ENCODE measurements at places on chromosomes 1 and 21.

- peak; percentile 83 for DNase-seq
These were observed 92.1 kb downstream of the SYF2 start for GRCh38 chr1:25140073-25140797.

GRCh38 chr1:116569381-116569670 lies 1.5 kb downstream of the CD58 start:
- DNase-seq, result no peak

DNA sequence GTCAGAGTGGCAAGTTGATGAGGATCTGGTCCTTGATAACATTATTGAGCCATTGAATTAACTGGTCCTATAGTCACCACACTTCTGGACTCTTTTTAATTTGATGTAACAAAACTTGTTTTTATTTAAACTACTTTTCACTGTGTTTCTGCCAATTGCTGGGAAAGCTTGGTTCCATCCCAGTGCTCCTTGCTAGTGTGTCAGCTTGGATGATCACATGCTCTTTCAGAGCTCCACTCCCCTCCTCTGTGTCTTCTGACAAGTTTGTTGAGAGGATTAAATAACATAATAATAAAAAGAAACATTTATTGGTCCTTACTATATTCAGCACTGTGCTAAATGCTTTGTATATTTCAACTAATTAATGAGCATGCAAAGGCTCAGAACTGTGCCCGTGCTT lies 448.5 kb upstream of the B3GALT2 start:
- no peak for DNase-seq

DNA sequence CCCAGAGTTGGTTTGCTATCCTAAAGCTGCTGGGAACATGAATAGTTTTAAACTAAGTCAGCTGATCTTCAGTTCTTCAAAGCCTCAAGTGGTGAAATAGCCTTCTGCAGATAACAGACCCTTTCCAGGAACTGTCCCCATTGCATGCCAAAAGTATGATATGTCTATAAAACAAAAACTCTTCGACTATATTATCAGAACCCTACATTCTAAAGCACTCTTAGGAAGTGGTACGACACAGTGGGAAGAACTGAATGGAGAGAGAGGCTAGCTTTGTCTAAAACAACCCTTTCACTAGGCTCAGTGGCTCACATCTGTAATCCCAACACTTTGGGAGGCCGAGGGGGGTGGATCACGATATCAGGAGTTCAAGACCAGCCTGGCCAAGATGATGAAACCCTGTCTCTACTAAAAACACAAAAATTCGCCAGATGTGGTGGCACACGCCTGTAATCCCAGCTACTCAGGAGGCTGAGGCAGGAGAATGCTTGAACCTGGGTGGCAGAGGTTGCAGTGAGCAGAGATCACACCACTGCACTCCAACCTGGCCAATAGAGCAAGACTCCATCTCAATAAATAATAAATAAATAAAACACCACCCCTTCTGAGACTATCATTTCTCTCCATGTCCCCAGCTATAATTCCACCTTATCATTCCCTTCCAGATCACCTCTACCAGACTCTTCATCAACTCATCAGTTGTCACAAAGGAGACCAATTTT lies 2.2 kb upstream of the FRRS1 start:
- DNase-seq, result no peak

DNA sequence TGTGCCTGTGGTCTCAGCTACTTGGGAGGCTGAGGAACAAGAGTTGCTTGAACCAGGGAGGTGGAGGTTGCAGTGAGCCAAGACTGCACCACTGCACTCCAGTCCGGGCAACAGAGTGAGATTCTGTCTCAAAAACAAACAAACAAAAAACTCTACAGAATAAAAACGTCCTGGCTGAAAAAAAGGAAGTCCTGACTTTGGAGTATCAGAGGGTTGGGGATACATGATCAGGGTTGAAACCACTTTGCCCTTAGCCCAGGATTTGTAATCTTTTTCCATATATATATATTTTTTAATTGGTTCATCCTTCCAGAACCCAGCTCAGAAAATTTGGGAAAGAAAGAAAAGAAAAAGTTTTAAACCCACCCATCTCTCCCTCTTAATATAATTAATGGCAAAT lies 6.5 kb downstream of the THEM4 start:
- no peak for DNase-seq

DNA sequence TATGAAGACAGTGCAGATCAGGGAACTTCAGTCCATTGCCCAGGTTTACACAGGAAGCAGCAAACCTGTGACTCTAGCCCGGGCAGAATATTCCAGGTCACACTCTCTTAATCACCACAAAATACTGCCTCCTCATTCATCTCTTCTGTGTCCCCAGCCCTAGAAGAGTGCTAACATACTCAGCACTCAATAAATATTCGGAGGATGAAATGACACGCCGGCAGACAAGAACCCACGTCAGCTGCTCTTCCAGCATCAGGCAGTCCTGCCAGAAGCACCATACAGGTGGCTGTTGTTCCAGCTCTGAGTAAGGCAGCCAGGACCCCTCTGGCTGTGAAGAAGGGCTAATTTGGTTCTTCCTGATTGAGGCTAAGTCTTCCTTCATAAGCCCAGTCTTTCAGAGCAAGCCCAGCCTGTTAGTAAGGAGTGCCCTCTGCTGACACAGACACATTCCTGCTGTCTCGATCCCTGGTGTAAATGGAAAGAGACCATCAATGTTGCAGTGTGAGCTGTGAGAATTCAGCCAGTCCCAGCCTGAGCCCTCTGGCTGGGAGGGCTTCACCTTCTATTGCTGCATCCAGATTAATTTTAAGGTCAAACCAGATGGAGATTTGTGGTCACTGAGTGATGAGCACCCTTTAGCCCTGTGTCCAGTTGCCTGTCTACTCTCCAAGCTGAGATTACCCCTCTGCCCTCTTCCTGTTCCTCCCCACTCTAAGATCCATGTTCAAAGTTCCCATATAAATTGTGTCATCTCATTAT lies 45.0 kb upstream of the KIRREL1 start:
- DNase-seq, result no peak

- DNase-seq, result no peak
These were observed 18.0 kb downstream of the KIAA0319L start for GRCh38 chr1:35539073-35539823.

DNA sequence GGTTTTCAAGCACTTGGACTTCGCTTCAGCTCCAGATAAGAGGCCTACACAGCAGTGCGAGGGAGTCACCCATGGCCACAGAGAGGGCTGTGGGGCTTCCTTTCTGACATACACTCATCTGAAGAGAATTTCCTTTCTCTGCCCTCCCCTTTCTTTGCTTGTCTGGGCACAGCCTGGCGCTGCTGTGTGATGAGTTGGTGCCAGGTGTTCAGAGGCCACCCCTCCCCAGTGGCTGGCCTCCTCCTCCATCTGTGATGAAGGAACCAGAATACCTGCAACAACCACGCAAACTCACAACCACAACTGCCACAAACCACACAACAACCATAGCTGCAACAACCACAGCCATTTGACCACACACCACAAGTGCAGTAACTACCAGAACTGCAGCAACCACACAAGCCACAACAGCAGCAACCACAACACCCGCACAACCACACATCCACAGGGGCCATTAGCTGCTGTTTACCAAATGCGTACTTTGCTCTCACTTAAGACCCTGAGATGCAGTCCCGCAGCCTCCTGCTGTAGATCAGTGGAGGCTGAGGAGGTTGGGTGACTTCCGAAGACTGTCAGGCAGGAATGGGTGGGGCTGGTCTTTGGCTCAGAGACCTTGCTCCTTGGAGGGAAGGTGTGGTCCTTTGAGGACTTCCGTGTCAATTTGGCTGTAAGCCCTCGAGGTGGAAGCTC lies 71.1 kb downstream of the IER5 start:
- DNase-seq, result no peak

DNA sequence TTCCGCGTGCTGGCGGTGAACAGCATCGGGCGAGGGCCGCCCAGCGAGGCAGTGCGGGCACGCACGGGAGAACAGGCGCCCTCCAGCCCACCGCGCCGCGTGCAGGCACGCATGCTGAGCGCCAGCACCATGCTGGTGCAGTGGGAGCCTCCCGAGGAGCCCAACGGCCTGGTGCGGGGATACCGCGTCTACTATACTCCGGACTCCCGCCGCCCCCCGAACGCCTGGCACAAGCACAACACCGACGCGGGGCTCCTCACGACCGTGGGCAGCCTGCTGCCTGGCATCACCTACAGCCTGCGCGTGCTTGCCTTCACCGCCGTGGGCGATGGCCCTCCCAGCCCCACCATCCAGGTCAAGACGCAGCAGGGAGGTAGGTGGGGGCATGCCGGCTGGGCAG lies 58.8 kb upstream of the KDM4A start:
- no peak for DNase-seq

- no peak for DNase-seq
These were observed 44.8 kb upstream of the ARHGAP29 start for GRCh38 chr1:94282143-94282711.

DNA sequence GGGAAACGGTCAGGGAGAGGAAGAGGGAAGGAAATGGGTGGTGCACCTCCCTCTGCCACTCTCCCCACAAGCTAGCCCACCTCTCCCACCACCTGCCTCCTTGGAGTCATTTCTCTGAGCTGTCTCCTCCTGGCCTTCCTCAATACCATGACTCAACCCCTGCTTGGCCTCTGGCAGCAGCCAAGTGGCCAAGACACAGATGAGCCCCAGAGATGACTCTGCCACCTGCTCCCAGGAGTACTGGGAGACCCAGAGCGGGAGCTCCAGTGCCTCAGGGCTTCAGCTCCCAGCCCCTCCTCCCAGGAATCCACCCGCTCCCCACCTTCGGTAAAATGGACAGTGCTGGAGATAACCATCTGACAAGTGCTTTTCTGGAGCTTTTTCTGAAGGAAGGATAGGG lies 2.6 kb downstream of the S100A16 start:
- DNase-seq, result peak; percentile 52

DNA sequence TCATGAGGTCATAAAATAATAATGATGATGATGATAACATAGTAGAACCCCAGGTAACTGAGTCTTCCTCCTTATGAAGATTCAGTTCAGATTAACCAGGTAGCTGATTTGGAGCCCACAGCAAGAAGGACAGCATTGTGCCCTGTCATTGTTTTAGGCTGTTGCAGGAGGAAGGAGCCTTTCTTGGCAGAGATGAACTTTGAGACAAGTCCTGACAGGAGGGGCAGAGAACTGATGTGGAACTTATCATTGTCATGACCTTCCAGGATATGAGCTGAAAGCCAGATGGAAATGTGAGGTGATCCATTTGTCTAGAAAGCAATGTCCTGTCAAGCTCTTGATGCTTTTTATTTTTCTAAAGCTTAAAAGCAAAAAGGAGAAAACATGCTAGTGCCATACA lies 132.6 kb upstream of the COA6 start:
- no peak for DNase-seq

- no peak for DNase-seq
These were observed at the start of gene CCDC185 for GRCh38 chr1:223393275-223394214. Gene CCDC185 (plus strand): TSS chr1:223393415. CDS start chr1:223393476, 61 bp downstream.

- DNase-seq, result no peak
These were observed 44.6 kb upstream of the BCL9 start for GRCh38 chr1:147496571-147497210.

- no peak for DNase-seq
These were observed 66.6 kb downstream of the IFI44 start for GRCh38 chr1:78716186-78716585.

- DNase-seq, result no peak
These were observed 169.5 kb upstream of the USP24 start for GRCh38 chr1:55384637-55385036.

GRCh38 chr1:89934461-89934860 lies 60.4 kb upstream of the ZNF326 start:
- DNase-seq, result no peak

- DNase-seq, result no peak
These were observed 37.4 kb upstream of the CASZ1 start for GRCh38 chr1:10833630-10834557.

GRCh38 chr1:46342677-46343350 lies 2.2 kb downstream of the NSUN4 start:
- DNase-seq, result no peak

DNA sequence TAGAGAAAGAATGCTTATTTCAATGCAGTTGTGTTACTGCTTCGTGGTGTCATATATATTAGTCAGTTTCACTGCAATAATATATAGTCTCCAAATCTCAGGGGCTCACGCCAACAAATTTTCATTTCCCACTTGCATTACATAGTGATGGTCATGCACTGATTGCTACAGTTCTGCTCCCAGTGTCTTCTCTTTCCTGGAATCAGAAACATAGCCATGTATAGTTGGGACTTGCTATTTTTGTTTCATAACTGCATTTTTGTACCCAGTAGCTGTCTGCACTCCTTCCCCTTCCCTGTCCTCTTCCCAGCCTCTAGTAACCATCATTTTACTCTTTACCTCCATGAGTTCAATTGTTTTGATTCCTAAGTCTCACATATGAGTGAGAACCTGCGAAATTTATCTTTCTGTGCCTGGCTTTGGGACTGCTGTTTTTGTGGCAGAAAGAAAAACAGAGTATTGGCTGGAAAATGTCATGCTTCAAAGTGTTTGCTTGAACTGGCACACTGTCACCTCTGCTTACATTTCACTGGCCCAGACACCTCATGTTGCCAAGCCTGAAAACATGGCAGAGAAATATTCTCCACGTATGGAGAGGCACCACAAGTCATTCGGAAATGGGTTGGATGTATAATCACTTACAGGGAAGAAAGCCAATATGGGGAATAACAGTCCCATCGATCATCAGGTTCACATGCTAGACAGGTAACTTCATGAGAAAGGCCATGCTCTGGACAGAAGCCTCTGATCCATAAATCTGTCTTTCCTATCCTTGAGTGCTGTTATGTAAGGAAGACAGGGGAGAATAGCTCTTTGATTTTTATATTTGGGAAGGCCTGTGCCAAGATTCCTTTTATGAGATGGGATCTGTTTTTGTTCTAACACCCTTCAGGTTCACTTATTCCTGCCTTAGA lies 60.4 kb upstream of the BACH1 start:
- DNase-seq, result no peak

GRCh38 chr1:172381946-172382345 lies 38.5 kb upstream of the C1orf105 start:
- no peak for DNase-seq

DNA sequence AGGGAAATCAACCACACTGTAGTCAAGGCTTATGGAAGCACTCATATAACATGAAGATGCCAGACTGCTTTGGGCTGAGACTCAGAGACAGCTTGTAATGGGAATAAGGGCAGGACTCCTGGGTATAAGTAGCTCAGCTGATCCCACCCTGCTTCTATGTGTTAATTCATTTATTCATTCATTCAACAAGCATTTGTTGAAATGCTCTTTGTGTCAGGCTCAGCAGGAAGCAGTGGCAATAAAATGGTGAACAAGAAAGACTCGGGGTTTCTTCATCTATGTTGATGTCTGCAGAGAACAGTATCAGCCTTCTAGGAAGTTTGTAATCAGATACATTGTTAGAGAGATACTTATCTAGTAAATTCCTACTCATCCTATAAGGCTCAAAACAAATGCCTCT lies 145.5 kb upstream of the DMRTA2 start:
- no peak for DNase-seq

Data from spleen (tissue), 13 donors.